ENCODE measurements at places on chromosomes 16 and 17. TPM values are rescaled to one million over a fixed set of nuclear protein-coding genes. Genes with fewer than 3 reads are reported as not detected.

GRCh38 chr17:65013613-65014391 lies 42.7 kb downstream of the GNA13 start:
- no peaks in the 10 kb centered on the region for H3K4me1 ChIP-seq
- H3K27me3 ChIP-seq: no peaks in the 10 kb centered on the region

DNA sequence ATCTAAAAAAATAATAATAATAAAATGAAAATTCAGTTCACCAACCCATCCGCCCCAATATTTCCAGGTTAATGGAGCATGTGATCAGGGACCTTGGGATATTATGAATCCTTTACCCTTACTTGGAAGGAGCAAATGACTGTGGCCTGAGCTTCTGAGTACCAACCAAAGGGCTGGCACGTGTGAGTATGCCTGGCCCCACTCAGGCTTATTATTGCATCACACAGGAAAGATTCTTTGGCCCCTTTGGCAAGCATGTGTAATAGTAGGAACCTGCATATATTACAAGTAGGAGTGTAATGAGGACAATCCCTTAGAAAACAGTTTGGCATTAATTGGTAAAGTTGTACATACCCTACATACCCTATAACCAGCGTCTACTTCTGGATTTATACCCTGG lies 7.2 kb upstream of the C17orf78 start:
- no peak overlapping the region for H3K4me3 ChIP-seq
- no peak for DNase-seq
- no peaks in the 10 kb centered on the region for H3K27me3 ChIP-seq
- H3K27ac ChIP-seq: no peak overlapping the region

GRCh38 chr16:1791256-1791942 lies 2.1 kb downstream of the IGFALS start:
- H3K36me3 ChIP-seq: peaks cover 43% of the 10 kb centered on the region
- H3K27ac ChIP-seq: no peak overlapping the region
- no peak for DNase-seq
- no peaks in the 10 kb centered on the region for H3K4me1 ChIP-seq
- no peaks in the 10 kb centered on the region for H3K27me3 ChIP-seq

GRCh38 chr16:4016005-4016352 lies 100.3 kb downstream of the ADCY9 start:
- no peaks in the 10 kb centered on the region for H3K27me3 ChIP-seq
- H3K4me3 ChIP-seq: no peak overlapping the region
- DNase-seq: no peak
- no peak overlapping the region for H3K27ac ChIP-seq
- no peaks in the 10 kb centered on the region for H3K36me3 ChIP-seq

DNA sequence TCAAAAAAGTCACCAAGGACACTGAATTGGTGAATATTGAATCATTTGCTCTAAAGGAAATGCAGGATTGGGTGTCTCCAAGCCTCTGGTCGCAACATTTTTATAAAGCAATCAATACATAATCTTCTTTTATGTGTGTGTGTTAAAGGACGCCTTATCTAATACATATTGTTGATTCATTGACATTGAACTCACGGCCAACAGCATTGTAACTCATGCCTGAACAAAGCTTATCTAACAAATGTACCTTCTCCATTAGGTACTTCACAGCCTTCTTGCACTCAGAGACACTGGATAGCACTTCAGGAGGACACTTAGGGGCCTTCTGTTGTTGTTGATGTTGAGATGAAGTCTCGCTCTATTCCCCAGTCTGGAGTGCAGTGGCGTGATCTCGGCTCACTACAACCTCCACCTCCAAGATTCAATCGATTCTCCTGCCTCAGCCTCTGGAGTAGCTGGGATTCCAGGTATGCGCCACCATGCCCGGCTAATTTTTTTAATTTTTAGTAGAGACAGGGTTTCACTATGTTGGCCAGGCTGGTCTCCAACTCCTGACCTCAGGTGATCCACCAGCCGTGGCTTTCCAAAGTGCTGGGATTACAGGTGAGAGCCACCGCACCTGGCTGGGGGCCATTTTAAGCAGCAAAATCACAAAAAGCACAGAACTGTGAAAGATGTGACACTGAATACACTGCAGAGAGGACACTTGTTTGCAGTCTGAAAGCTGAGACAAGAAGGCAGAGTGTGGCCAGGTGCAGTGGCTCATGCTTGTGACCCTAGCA lies 13.2 kb upstream of the PDXDC1 start:
- no peaks in the 10 kb centered on the region for H3K4me1 ChIP-seq
- H3K4me3 ChIP-seq: no peak overlapping the region
- DNase-seq: no peak
- no peaks in the 10 kb centered on the region for H3K27me3 ChIP-seq
- H3K36me3 ChIP-seq: no peaks in the 10 kb centered on the region

- H3K4me1 ChIP-seq: no peaks in the 10 kb centered on the region
- peaks cover 5% of the 10 kb centered on the region for H3K36me3 ChIP-seq
- H3K27ac ChIP-seq: no peak overlapping the region
- no peak for DNase-seq
Observed at GRCh38 chr16:19696328-19696727, 21.7 kb downstream of the KNOP1 start.

DNA sequence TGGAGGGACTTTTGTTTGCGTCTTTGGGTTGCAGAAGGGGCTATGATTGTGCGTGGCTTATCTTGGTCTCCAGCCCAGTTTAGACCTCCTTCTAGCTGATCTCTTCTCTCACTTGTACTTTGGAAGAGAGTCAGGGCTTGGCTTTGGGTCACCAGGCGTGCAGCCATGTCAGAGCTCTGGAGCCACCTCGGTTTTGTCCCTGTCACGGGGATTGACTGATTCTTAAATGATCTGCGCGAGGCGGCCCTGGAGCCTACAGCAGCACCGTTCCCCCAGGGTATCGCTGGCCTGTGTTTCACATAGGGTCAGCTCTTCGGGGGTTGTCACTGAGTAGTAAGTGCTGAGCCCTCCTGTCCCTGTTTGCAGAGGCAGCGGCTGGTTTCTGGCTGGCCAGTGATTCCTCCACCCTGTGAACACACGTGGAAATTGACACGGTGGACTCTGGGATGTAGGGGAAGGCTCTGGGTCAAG lies 209.8 kb upstream of the CHMP6 start:
- H3K4me1 ChIP-seq: peaks cover 25% of the 10 kb centered on the region
- H3K27ac ChIP-seq: peak overlapping the region; percentile 21
- peaks cover 33% of the 10 kb centered on the region for H3K36me3 ChIP-seq
- no peaks in the 10 kb centered on the region for H3K27me3 ChIP-seq
- DNase-seq: no peak

- no peaks in the 10 kb centered on the region for H3K4me1 ChIP-seq
- H3K27me3 ChIP-seq: no peaks in the 10 kb centered on the region
- no peak for DNase-seq
- no peak overlapping the region for H3K27ac ChIP-seq
Observed at GRCh38 chr16:67208154-67208896, 9.4 kb downstream of the ELMO3 start.

- no peaks in the 10 kb centered on the region for H3K4me1 ChIP-seq
- no peak overlapping the region for H3K4me3 ChIP-seq
- no peak overlapping the region for H3K27ac ChIP-seq
- no peak for DNase-seq
Observed at GRCh38 chr16:54954220-54954619, 23.6 kb downstream of the IRX5 start.

DNA sequence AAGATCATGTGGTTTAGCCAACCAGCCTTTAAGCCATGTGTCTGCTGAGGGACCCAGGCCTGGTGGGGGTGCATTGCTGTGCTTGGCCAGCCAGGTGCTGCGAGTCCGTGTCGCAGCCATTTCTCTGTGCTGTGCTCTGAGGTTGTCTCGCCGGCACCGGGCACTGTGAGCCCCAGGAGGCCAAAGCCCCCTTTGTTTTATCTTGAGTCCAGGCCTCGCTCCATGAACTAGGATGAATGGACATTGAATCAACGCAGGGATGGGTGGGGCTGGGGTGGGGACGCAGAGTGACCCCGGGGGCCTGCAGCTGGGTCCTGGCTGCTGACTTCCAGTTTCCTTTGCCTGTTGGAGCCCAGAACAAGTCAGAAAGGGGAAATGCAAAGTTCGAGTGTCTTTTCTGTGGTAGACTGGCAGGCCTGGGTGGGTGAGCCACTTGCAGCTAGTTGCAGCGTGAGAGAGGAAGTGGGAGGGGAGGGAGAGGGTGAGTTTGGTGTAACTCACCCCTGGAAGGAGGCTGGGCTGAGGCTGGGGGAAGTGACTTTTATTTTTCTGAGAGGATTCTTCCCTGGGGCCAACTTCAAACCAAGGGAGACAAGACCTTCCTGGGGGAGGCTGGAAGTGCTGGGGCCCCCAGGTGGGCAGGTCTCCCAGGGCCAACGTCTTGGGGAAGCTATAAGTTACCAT lies 324.7 kb downstream of the SEC14L1 start:
- DNase-seq: peak; percentile 82
- H3K36me3 ChIP-seq: peaks cover 58% of the 10 kb centered on the region
- peak overlapping the region; percentile 96 for H3K27ac ChIP-seq
- H3K27me3 ChIP-seq: no peaks in the 10 kb centered on the region
- peak overlapping the region; percentile 41 for H3K4me3 ChIP-seq
- H3K4me1 ChIP-seq: peaks cover 92% of the 10 kb centered on the region

DNA sequence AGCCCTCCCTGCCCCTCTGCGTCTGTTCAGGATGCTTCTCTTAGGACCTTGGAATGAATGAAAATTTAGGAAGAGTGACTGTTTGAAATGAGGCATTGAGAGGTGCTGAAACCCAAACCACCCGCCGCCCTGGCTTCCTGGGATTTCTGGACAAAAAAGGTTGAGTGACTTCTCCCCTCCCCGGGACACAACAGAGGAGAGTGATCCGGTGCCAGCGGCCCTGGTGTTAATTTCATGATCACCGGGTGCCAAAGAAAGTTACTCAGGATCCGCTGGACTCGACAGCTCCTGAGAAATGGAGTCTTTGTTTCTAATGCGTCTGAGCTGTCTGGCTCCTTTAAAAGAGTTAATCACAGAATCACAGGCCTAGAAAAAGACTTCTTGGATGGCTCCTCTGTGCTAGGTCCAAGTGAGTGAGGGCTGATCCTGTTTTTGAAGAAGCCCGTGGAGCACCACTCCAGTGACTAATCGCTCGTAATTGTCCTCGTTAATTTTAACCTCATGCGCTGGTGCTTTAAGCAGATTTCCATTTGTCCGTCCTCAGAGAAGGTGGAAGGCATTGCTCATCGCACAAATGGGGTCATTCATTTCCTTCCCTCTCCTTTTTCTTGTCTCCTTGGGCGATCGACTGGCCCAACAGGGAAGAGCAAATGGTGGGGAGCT lies 144.4 kb upstream of the ZFHX3 start:
- H3K36me3 ChIP-seq: no peaks in the 10 kb centered on the region
- no peaks in the 10 kb centered on the region for H3K27me3 ChIP-seq
- H3K4me3 ChIP-seq: no peak overlapping the region
- no peak overlapping the region for H3K27ac ChIP-seq
- DNase-seq: no peak

GRCh38 chr17:77036841-77037381 lies 103.9 kb upstream of the SEC14L1 start:
- no peak overlapping the region for H3K27ac ChIP-seq
- DNase-seq: no peak
- H3K4me1 ChIP-seq: peaks cover 4% of the 10 kb centered on the region
- H3K27me3 ChIP-seq: peaks cover 4% of the 10 kb centered on the region
- no peak overlapping the region for H3K4me3 ChIP-seq

DNA sequence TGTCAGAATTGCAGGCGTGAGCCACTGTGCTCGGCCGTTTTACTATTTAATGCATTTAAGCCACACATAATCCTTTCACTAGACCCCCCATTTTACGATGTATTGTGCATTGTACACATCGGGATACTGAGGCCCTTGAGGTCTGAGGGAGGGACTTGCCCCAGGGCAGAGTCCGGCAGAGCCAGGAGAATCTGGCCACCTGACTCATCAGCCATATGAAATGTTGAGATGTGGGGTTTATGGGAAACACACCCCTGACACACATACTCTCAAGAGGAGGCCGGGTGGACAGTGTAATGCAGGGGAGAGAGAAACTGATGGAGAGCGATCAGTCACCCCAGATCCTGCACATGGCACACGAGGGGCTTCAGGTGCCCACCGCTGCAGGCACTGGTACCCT lies 196.6 kb downstream of the ZNF423 start:
- H3K4me3 ChIP-seq: no peak overlapping the region
- no peak overlapping the region for H3K27ac ChIP-seq
- DNase-seq: no peak
- H3K4me1 ChIP-seq: no peaks in the 10 kb centered on the region

GRCh38 chr16:3155972-3156371 lies 21.1 kb downstream of the ZNF213 start:
- H3K4me3 ChIP-seq: no peak overlapping the region
- H3K36me3 ChIP-seq: no peaks in the 10 kb centered on the region
- H3K27me3 ChIP-seq: peaks cover 58% of the 10 kb centered on the region
- H3K4me1 ChIP-seq: peaks cover 11% of the 10 kb centered on the region
- no peak for DNase-seq

- peaks cover 4% of the 10 kb centered on the region for H3K36me3 ChIP-seq
- DNase-seq: peak; percentile 57
- H3K27me3 ChIP-seq: peaks cover 20% of the 10 kb centered on the region
- H3K4me3 ChIP-seq: no peak overlapping the region
- peak overlapping the region; percentile 71 for H3K27ac ChIP-seq
Observed at GRCh38 chr17:48546924-48547807, 2.3 kb upstream of the HOXB2 start.

GRCh38 chr16:14125000-14125681 lies 54.0 kb downstream of the MRTFB start:
- no peak overlapping the region for H3K4me3 ChIP-seq
- no peak overlapping the region for H3K27ac ChIP-seq
- no peaks in the 10 kb centered on the region for H3K4me1 ChIP-seq
- no peak for DNase-seq
- H3K36me3 ChIP-seq: no peaks in the 10 kb centered on the region

DNA sequence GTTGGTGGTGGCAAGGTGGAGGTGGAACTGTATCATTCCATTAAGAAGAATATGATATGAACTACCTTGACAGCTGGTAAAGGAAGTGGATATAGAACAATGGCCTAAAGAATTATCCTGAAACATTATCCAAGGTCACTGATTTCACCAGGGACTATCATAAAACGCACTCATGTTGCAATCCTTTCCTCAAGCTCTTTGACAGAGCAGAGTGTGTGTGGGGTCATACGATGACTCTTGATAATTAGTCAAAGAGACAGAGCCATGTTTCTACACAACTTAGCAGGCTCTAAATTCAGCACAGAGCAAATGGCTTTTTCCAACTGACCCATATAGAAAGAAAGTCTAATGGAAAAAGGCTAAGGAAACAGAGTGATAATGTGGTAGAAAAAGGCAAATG lies 126.4 kb upstream of the ANKFN1 start:
- no peaks in the 10 kb centered on the region for H3K27me3 ChIP-seq
- H3K4me1 ChIP-seq: no peaks in the 10 kb centered on the region
- H3K27ac ChIP-seq: no peak overlapping the region
- no peaks in the 10 kb centered on the region for H3K36me3 ChIP-seq
- H3K4me3 ChIP-seq: no peak overlapping the region

GRCh38 chr16:85005285-85006069 lies 5.9 kb downstream of the ZDHHC7 start:
- no peaks in the 10 kb centered on the region for H3K27me3 ChIP-seq
- no peak overlapping the region for H3K4me3 ChIP-seq
- no peak for DNase-seq
- peak overlapping the region; percentile 39 for H3K27ac ChIP-seq

GRCh38 chr17:70190959-70191805 lies 21.9 kb downstream of the KCNJ2 start:
- no peaks in the 10 kb centered on the region for H3K4me1 ChIP-seq
- H3K27ac ChIP-seq: no peak overlapping the region
- no peak overlapping the region for H3K4me3 ChIP-seq
- no peaks in the 10 kb centered on the region for H3K27me3 ChIP-seq
- DNase-seq: no peak
- no peaks in the 10 kb centered on the region for H3K36me3 ChIP-seq

The PRM2 gene
- total RNA-seq: 0.28 TPM

The GSE1 gene
- total RNA-seq: 32.4 TPM

The CTF1 gene
- total RNA-seq: 0.38 TPM

The CCL23 gene
- total RNA-seq: 0.61 TPM

The RRAD gene
- 0.85 TPM for total RNA-seq

The HERPUD1 gene
- 28.3 TPM for total RNA-seq
